ENCODE measurements at places on chromosomes 7 and 10. TPM values are rescaled to one million over a fixed set of nuclear protein-coding genes. Genes with fewer than 3 reads are reported as not detected.

Gene TCERG1L
- polyA plus RNA-seq = not detected

Gene SLC18A3
- not detected for polyA plus RNA-seq

Gene PRKCQ
- polyA plus RNA-seq = 0.10 TPM

GRCh38 chr7:130379019-130379418 lies 1.3 kb upstream of the CPA1 start:
- no peak for DNase-seq

- DNase-seq = no peak
Measured at GRCh38 chr10:52187521-52188258, 126.4 kb upstream of the DKK1 start.

DNA sequence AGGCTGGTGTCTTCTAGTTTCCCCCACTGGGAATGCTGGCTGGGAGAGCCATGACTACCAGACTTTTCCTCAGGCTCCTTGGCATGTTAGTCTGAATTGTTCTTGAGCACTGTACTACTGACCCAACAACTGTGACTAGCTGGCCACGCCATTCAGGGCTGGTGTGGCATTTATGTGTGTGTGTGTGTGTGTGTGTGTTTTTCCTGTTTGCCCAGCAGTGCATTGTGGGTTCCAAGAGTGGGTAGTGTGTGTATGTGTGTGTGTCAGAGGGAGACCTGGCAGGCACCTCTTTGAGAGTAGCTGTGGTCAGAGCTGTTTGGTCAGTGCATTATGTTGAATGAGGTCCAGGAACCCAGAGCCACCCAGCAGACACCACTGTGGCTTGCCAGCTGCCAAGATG lies 9.2 kb downstream of the PCBD1 start:
- no peak for DNase-seq

DNA sequence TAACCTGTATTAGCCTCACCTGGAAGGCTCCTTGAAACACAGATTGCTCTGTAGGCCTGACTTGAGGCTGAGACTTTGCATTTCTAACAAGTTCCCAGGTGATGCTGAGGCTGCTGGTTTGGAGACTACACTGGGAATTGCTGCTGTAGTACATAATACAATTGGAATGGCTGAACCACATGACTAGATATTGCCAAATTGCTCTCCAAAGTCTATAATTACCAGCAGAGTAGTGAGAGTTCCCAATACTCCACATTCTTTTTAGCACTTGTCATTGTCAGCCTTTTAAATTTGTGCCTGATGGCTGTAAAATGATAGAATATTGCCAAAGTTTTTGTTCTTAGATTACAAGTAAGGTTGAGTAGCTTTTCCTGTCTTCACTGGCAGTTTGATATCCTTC lies 39.9 kb downstream of the PLEKHA8 start:
- DNase-seq = peak; percentile 39

DNA sequence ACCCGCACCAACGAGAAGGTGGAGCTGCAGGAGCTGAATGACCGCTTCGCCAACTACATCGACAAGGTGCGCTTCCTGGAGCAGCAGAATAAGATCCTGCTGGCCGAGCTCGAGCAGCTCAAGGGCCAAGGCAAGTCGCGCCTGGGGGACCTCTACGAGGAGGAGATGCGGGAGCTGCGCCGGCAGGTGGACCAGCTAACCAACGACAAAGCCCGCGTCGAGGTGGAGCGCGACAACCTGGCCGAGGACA lies 1.6 kb downstream of the VIM start:
- DNase-seq = no peak
